Vagina (tissue), 2 donors: ENCODE measurements at places on chromosomes 16 and 17.

DNA sequence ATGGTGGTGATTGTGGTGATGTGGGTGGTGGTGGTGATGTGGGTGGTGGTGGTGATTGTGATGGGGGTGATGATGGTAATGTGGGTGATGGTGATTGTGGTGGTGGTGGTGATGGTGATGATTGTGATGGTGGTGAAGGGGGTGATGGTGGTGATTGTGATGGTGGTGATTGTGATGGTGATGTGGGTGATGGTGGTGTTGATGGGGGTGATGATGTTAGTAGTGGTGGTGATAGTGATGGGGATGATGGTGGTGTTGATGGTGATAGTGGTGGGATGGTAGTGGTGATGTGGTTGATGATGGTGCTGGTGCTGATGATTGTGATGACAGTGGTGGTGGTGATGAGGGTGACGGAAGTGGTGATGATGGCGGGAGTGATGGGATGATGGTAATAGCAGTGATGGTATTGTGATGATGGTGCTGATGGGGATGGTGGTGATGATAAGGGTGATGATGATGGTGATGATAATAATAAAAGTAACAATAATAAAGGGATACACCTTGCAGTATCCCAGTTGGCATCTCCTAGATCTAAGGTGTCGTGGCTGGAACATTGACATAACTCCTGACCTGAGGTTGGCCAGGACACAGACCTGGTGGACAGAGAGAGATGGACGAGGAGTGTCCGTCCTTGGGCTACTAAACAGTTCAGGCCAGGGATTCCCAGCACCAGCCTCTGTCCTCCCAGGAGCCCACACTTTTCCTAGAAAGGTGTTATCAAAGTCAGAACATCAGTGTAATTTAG is 344.5 kb downstream of the SEC14L1 start:
- no peak for DNase-seq

DNA sequence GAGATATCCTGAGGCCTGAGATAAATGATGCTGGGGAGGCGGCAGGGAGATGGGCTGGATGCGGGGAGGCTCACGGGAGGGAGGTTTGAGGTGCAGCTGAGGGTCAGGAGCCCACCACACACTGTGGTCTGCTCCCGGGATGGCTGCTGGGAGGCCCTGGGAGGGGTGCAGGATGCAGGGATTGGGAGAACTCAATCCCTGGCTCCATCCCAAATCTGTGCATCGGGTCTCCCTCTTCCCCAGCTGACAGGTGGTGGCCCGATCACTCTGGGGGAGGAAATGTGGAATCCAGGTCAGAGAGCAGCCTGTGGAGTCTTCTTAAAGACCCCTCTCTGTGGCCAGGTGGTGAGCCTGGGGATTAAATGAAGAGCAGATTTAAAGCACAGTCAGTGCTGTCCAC is 12.0 kb downstream of the PHB1 start:
- no peak for DNase-seq

DNA sequence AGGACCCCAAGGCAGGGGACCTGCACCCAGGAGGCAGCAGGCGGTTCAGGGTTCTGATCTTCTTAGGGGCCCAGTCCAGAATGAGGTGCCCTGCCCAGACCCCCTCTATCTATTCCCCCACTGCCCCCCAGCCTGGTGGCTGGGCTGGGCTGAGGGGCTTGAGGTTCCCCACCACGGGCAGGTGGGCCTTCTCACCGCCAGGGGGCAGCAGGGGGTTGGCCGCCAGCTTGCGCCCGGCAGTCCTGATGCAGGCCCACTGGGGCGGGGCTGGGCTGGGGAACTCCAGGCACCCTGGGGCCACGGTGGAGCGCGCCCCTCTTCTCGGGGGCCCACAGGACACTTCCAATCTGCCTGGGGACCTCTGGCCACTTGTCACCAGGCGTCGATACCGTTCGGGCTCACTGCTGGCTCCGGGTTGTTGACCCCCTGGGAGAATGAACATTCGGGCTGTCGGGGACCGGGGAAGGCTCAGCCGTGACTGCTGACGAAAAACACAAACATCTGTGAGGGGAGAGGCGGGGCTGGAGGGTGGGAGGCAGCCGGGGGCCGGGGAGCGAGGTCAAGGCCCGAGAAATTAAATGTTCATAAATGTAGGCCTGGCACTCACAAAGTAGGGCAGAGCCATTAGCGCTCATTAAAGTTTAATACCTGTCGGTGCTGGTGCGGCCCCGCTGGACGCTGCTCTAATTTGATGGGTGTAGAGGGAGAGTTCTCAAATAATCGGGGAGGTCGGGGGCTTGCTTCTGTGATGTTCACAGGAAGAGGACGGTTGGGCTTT is 219.3 kb upstream of the GSE1 start:
- no peak for DNase-seq

DNA sequence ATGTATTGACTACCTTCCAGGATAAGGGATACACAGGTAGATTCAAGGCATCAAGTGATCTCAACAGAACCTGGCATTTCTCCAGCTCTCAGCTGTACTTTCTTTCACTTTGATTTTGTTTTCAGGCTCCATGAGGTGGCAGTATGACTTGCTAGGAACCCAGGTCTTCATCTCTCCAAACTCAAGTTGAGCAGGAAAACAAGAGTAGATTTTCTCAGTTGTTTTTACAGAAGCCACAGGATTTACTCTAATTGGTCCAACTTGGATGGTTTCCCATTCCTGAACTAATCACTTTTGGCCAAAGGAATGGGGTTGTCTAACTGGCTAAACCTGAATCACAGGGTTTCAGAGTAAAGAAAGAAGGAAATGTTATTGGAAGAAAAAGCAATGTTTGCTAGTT is 146.6 kb downstream of the TRIM37 start:
- no peak for DNase-seq

DNA sequence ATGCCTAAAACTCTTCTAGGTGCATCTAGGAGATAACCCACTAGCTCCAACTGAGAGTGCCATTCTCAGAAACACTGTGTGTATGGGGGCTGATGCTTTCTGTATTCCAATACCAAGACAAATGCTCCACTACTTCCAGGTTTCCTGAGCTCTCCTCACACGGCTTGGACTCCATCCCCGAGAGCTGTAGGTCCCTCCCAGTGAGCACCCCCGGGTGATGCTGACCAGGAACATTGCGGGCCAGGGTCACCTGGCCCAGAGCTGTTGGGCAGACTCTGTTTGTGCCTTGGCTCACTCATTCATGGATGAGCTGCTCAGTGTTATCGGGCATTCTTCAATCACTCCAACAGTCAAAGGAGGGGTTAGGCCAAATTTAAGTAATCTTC is 7.0 kb downstream of the CUEDC1 start:
- DNase-seq, result no peak

DNA sequence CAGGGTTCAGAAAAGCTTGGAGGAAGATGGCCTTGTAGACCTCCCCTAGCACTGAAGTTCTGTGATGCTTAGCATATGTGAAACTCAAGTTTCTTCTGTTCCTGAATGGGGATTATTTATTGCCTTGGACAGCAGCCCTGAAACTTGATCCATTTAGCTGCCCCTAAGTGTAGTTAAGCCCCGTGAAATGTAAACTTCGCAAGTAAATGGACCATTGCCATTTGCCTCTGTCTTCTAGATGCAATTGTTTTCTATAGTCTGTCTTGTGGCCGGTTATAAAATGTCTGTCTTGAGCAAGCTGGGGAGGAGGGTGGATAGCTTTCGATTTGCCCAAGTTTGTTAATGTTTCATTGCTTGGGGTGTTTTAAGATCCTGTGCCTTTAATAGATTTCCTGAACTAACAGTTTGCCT is 261.8 kb downstream of the CDH13 start:
- no peak for DNase-seq

GRCh38 chr16:11597235-11598095 is 10.7 kb upstream of the LITAF start:
- DNase-seq, result no peak

DNA sequence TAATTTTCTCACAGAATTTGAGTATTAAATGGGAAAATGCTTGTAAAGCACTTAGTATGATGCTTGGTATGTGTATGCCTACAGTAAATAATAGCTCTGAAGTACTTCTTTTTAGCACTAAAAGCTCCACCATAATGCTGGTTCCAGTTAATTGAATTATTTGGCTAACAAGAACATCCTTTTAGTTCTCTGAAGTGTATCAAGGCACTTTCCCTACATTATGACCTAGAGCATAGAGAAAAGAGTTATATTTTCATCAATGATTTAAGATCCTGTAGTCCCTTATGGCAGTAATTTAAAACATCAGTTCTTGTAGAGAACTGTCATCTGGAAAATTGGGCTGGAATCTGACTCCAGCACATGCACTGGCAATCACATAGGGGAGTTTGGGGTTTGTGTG is 21.9 kb upstream of the PHAF1 start:
- no peak for DNase-seq

DNA sequence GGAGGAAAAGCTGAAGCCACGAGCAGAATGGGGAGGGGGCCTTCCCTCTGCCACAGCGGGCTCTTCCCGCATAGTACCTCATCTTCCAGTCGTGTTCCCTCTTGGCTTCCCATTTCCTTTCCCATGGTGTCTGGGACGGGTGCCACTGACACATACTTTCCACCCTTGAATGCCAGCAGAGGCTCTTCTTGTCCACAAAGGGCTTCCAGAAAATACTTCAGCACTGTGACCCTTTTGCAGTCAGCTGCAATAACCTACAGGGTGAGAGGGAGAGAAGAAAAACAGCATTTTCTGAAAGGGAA is 30.7 kb downstream of the HIC1 start:
- peak; percentile 92 for DNase-seq

- no peak for DNase-seq
Measured at GRCh38 chr17:70365091-70365583, 195.8 kb downstream of the KCNJ2 start.

- DNase-seq, result no peak
Measured at GRCh38 chr17:68740555-68741447, 139.6 kb upstream of the FAM20A start.

DNA sequence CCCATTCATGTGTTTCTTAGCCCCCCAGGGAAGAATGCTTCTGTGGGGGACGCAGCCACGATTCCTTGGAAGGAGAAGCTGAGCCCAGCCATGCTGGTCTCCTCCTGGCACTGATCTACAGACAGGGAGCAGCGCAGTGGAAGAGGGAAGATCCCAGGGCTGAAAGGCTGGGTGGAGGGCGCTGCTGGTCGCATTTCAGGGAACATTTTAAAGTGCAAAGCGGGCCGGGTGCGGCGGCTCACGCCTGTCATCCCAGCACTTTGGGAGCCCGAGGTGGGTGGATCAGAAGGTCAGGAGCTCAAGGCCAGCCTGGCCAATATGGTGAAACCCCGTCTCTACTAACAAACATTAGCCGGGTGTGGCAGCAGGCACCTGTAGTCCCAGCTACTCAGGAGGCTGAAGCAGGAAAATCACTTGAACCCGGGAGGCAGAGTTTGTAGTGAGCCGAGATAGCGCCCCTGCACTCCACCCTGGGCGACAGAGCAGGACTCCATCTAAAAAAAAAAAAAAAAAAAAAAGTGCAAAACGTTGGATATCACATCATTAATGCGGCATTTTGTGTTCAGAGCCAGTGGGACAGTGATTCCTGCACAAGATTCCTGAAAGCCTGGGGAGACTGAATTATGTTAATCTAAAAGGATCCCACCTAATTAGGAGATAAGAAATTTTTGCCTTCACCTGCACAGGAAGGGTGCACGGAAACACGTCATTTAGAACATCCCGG is 558 bp upstream of the CHMP6 start:
- DNase-seq, result no peak
